ENCODE measurements at places on chromosomes 7 and 10. TPM values are rescaled to one million over a fixed set of nuclear protein-coding genes. Genes with fewer than 3 reads are reported as not detected.

The ODAD2 gene
- polyA plus RNA-seq, result 2.5 TPM

The BAZ1B gene
- 54.6 TPM for polyA plus RNA-seq

The LIPF gene
- polyA plus RNA-seq, result not detected

The FZD8 gene
- polyA plus RNA-seq, result 3.4 TPM

The GLI3 gene
- polyA plus RNA-seq, result 9.5 TPM

The OR2A12 gene
- polyA plus RNA-seq, result not detected

The GPAM gene
- 3.3 TPM for polyA plus RNA-seq

The DRGX gene
- not detected for polyA plus RNA-seq

The MMP21 gene
- 1.00 TPM for polyA plus RNA-seq

The NUDT13 gene
- 1.9 TPM for polyA plus RNA-seq

The OPALIN gene
- polyA plus RNA-seq, result not detected

The GHRHR gene
- polyA plus RNA-seq, result not detected

The CYP2C19 gene
- polyA plus RNA-seq, result not detected

The ZNF800 gene
- 7.3 TPM for polyA plus RNA-seq

The MBL2 gene
- not detected for polyA plus RNA-seq

The SPDYE8 gene
- polyA plus RNA-seq, result not detected

The NANOS1 gene
- 0.54 TPM for polyA plus RNA-seq

The BMPER gene
- polyA plus RNA-seq, result 3.7 TPM

The C7orf33 gene
- not detected for polyA plus RNA-seq

The PODXL gene
- polyA plus RNA-seq, result 13.2 TPM

The OPN1SW gene
- polyA plus RNA-seq, result not detected

The MICALL2 gene
- 0.95 TPM for polyA plus RNA-seq

The AKR1E2 gene
- 1.3 TPM for polyA plus RNA-seq

The MYOZ1 gene
- polyA plus RNA-seq, result 1.3 TPM

The USP54 gene
- polyA plus RNA-seq, result 27.8 TPM

The CYP2C18 gene
- polyA plus RNA-seq, result not detected

The RSU1 gene
- polyA plus RNA-seq, result 184 TPM

The PLAC9 gene
- polyA plus RNA-seq, result 6.3 TPM

The GIMAP6 gene
- polyA plus RNA-seq, result 38.1 TPM

The TSPAN33 gene
- 8.9 TPM for polyA plus RNA-seq
